Activated T-helper 1 cell treated with anti-CD3 and anti-CD28 coated beads, Interleukin-2, amount 50 U/mL, for 16 hours (primary cell): ENCODE measurements at places on chromosomes 4 and X.

DNA sequence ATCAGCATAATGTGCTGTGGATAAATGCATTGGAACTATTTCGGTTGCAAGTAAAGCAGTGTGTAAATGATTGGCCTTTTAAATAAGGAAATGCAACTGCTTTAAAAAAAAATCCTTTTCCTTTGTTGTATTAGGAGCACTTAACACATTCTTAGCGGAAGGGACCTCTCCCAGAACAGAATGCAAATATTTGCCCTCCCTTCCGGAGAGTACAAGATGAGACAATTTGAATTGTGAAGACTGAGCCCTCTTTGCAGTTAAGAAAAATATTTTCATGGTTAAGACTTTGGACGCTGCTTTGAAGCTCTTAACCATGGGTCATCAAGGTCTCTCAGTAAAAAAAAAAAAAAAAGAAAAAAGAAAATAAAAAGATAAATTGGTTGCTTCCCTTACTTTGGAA is 9.5 kb upstream of the NOX1 start:
- no peak for DNase-seq

DNA sequence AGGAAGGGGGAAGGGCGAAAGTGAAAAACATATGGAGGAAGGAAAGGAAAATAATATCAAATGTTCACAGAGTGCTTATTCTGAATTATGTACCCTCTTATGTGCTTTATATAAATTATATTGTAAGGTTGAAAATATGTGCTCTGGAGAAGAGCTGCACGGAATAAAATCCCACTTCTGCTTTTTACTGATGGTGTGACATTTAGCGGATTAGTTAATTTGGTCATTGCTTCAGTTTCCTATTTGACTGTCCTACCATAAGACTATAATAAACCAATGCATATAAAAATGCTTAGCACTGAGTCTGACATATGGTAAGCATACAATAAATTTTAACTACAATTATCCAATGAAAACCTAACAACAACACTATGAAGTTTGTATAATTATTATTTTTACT is 86.2 kb downstream of the NPFFR2 start:
- no peak for DNase-seq

GRCh38 chr4:84317513-84317912 is 181.6 kb downstream of the NKX6-1 start:
- DNase-seq = no peak

DNA sequence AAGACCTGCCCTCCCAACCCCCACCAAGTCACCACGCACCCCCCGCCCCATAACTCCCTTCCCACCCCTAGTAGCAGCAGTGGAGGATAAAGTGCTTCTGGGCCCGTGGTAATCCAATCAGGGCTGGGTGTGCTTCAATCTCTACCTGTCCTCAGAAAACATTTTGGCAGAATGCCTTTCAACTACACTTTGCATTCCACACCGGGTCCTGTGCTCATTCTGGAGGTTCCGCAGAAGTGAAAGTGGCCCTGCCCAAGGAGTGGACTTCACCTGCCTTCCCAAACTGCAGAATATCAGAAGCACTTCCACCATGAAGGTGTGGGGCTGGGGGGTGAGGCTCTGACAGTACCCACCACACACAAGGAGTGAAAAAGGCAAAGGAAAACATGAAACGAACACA is 322.3 kb downstream of the DHX15 start:
- DNase-seq = no peak

DNA sequence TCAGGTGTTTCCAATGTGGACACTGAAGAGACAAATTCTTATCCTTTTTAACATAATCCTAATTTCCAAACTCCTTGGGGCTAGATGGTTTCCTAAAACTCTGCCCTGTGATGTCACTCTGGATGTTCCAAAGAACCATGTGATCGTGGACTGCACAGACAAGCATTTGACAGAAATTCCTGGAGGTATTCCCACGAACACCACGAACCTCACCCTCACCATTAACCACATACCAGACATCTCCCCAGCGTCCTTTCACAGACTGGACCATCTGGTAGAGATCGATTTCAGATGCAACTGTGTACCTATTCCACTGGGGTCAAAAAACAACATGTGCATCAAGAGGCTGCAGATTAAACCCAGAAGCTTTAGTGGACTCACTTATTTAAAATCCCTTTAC is 18.6 kb downstream of the TLR7 start:
- no peak for DNase-seq

- no peak for DNase-seq
Observed at GRCh38 chrX:105909576-105909975, 87.2 kb downstream of the NRK start.

- no peak for DNase-seq
Observed at GRCh38 chr4:40321574-40322275, 13.4 kb upstream of the CHRNA9 start.

DNA sequence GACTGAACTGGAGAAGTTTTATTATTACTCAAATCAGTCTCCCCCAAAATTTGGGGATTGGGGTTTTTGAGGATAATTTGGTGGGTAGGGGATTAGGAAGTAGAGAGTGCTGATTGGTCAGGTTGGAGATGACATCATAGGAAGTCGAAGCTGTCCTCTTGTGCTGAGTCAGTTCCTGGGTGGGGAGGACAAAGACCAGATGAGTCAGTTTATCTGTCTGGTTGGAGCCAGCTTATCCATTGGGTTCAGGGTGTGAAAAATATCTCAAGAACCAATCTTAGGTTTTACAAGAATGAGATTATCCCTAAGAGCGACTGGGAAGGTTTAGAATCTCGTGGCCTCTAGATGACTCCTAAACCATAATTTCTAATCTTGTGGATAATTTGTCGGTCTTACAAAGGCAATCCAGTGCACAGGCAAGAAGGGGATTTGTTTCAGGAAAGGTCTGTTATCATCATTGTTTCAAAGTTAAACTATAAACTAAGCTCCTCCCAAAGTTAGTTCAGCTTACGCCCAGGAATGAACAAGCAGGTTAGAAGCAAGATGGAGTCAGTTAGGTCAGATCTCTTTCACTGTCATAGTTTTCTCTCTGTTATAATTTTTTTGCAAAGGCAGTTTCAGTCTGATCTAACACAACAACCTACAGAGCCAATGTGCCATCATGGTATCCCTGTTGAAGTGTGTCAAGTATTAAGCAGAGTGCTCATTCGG is 274.5 kb downstream of the SLC7A11 start:
- no peak for DNase-seq

GRCh38 chr4:151427266-151427665 is 18.3 kb downstream of the FHIP1A start:
- no peak for DNase-seq

GRCh38 chr4:36254371-36254770 is 10.1 kb upstream of the ARAP2 start:
- no peak for DNase-seq

DNA sequence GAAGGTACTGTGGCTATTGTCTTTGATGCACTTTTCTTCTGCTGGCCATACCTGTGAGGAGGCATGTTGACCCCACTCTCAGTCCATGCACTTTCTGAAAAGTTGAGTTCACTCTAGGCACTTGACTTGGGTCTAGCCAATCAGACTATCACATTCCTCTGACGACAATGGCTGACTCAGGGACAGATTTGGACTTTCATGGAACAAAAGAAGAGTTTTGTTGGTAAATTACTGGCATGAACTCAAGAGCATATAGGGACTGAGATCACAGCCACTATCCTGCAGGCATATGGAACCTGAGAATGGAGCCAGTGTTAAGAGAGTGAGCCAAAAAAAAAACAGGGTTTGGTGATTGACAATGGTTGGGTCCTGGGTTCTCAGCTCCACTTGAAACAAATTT is 24.6 kb upstream of the CXCL6 start:
- no peak for DNase-seq

GRCh38 chrX:24424948-24425347 is 40.1 kb upstream of the PDK3 start:
- DNase-seq = no peak

- no peak for DNase-seq
Observed at GRCh38 chr4:143406523-143406922, 69.8 kb downstream of the GAB1 start.

DNA sequence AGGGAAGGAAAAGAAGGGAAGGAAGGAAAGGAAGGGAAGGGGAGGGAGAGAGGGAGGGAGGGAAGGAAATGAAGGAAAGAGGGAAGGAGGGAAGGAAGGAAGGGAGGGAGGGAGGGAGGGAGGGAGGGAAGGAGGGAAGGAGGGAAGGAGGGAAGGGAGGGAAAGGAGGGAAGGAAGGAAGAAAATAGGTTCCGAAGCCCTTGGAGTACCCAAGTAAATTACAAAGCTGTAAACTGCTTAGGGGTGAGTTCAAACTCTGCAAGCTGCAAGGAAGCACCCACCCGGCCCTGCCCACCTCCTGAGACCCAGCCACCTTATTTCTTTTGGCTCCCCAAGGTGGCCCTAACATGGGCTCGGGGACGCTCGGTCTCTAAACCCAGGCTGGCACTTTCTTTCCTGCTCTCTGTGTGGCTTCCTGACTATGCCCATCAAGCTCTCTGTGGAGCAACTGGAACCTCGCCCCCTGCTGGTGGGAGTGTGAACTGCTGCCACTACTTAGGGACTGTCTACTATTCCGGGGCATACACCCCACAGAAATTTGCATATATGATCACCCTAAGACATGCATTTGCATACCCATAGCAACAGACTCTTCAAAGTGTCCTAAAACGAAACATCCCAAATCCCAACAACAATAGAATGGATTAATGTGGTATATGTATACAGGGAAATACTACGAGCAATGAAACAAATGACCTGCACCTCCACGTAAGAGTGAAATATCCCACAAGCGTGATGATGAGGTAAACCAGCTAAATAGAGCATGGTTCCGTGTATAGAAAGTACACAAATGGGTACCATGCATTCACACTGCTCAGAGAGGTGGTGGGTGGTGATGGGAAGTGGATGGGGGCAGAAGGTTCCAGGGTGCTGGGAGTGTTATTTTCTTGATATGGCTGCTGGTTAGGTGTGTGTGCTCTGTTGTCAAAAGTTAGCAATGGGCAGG is 151.7 kb upstream of the TBL1X start:
- peak; percentile 64 for DNase-seq

DNA sequence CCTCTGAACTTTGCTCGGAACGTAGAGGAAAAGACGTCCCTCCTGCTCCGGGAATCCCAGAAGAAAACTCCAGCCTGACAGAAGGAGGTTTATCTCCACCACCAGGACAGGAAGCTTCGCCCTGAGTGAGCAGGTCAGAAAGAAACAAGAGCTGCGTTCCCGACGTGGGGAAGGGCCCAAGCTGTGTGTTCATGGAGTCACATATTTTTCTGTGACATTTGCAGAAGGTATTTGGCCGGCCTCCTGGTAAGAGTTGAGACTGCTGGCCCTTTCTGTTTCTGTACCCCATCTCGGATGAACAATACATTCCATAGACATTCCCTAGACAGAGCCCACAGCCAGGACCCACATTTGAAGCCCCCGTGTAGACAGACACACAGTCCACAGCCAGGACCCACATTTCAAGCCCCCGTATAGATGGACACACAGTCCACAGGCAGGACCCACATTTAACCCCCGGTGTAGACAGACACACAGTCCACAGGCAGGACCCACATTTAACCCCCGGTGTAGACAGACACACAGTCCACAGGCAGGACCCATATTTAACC is 230.8 kb downstream of the SHOX start:
- DNase-seq = no peak

DNA sequence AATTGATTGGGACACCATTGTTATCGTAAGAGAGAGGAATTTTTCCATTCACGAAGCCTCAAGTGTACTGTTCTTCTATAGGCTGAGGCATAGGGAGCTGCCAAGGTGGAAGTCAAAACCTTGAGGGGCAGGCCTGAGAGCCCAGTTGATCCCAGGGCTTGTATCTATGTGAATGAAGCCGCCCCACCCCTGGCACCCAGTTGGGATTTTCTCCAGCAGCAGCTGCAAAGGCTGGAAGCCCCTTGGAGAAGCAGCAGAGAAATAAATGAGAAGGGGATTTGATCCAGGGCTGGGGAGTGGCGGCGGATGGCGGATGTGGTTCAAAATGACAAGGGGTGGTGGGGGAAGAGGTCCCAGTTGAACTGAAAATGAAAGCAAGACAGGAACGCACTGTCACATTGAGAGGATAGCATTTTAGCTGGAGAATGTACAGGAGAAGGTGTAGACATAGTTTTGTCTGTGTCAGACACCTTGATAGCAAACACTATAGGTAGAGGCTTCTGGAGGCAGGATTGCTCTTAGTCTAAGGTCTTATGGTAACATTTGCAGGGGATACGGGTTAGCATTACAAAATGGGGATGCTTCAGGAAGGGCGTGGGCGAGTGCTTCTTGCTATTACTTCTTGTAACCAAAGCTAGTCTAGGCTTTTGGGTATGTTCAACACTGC is 32.6 kb downstream of the DOCK11 start:
- DNase-seq = peak; percentile 6

DNA sequence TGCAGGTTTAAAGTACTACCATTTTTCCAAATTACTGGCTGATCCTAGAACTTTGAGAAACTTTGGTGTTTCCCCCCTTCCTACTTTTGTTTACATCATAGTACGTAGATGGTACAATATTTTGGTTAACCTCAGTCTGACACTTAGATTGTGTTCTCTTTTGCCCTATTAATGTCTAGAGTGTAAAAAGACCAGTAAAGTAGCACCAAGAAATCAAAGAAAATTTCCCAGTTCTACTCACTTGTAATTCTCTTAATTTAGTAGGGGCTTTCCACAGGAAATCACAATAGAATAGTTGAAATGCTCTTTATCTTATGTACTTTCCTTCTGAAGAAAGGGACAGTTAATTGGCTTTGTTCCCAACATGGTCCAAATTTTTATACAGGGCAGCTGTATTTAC is 51.6 kb downstream of the NFKB1 start:
- no peak for DNase-seq
